ENCODE measurements at places on chromosomes 7 and 10.

DNA sequence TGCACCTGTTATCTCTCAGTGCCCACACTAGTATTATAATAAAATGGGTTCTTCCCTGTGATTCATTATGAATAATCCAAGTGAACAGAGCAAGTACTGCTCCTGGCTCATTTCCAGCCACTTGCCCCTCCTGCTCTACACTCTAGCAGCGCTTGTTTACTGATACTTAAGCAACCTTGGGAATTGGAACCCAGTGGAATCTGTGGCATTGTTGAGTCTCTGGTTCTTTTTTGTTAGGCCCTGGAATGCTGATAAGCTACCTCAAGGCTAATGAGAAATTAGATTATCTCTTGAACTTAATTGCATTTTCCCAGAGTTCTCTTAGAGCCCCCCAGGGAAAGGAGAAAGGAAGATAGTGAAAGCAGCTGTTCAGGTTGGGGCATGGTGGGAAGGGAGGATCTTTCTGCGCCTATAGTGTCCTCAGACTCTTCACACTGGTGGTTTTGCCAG is 34.0 kb downstream of the PRKAR2B start:
- peak; percentile 13 for DNase-seq

DNA sequence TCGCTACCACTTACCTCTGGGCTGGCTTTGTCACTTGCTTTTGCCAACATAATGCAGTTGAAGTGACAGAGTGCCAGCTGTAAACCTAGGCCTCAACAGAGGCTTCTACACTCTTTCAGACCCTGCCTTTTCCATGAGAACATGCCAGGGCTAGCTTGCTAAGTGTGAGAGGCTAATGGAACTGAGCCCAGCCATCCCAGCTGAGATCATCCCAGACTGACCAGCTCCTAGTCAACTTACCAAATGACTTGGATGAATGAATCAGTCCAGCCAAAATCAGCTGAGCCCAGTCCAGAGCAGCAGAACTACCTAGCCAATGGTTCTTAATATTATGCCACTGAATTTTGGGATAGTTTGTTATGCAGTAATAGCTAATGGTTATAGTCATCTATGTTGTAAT is 34.7 kb upstream of the MKLN1 start:
- no peak for DNase-seq

DNA sequence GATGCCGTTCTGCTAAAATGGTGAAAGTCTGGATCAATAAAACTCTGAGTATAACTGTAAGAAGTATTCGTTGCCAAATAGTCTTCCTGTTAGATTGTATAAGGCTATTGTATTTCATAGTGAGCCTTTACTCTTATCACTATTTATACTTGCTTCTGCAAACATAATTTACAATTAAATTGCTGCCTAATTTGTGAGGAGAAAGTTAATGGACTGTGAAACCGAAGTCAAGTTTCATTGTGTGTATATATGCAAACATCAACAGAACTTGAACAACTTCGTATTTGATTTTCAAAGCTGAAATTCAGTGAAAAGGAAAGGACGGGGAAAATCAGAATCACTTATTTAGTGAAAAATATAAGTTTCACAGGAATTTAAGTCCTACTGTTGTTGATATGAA is 135.9 kb upstream of the CCDC6 start:
- DNase-seq, result no peak

- DNase-seq, result no peak
Observed at GRCh38 chr7:98249106-98249505, 2.9 kb downstream of the TECPR1 start.

DNA sequence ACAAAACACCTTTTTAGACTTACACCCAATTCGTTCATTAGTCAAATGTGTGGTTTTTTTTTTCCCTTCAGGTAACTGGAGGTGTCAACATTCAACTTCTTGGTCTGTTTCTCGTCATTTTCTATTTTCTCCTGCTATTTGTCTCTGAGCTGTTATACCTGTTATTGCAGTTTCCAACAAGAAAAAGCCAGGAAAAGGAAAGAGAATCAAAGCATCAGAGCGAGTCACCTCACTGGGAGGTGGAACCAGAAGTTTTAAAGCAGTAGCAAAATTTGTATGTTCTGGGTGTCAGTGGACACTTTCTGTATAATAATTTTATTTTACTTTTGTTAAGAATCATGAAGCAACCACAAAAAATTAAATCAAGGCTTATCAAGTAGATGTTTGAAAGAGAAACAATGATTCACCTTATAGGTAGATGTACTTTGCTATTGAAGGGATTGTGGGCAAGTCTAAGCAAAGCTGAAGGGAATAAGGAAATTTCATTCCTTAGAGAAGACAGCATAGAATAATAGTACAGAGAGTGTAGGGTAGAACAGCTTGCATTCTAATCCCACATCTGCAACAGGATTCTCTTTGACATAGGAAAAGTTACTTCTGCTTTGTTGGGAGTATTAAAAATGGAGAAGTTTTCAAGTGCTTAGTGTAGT is 675.8 kb downstream of the PCDH15 start:
- no peak for DNase-seq

GRCh38 chr7:104951546-104951945 is 62.5 kb upstream of the KMT2E start:
- DNase-seq, result no peak

- DNase-seq, result no peak
Observed at GRCh38 chr10:44731283-44731682, 179.9 kb upstream of the TMEM72 start.

GRCh38 chr10:126336801-126337200 is 51.5 kb downstream of the ADAM12 start:
- DNase-seq, result no peak

DNA sequence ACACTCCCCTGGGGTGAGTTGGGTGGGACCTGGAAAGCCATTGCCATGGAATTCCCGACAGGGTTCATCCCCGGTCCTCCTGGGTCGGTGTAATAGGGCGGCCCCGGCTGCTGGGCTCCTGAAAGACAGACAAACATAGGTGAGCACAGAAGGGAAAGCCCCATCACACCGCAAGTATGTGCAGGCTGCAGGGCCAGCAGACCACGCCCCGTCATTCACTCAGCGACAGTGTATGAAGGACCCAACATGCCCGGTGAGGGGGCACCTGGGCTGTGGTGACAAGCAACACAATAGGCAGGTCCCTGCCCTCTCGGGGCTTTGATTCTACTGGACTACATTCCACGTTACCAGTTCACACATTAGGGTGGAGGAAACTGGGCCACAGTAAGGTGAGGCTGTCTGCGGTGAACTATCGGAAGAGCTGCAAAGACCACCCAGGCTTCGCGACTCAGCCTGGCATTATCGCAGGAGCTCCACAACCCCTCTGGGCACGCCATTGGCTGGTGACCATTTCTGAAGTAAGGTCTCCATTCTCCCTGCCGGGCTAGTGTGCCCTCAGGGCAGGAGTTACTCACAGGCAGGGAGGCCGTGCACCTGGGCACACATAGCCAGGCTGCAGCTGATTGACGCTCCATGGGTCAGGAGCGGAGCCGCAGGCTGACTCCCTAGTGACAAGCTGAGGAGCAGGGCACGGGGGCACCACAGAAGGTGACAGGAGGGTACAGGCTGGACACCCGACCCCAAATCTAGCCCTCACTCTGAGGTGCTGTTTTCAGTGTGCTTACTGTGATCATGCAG is 99.2 kb downstream of the VOPP1 start:
- no peak for DNase-seq

DNA sequence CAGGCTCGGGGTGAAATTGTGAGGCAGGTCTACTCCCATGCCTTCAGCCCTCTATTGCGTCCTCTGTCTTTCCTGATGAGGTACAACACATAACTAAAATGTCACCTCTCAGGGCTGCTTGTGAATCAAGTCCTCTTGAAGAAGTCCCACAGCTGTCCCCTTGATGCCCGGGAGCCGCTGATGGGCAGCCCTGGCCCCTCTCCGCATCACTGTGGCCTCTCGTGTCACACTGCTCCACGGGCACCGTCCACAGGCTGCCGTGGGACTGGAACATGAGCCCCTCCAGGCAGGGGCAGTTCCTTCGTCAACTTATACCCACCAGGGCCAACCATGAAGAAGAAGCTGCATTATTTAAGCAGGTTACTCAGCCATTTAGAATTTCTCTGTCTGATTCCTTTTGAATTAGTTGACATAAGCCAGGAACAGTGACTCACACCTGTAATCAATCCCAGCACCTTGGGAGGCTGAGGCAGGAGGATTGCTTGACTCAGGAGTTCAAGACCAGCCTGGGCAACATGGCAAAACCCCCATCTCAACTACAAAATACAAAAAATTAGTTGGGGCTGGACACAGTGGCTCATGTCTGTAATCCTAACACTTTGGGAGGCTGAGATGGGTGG is 58.5 kb upstream of the UBE3C start:
- DNase-seq, result no peak

GRCh38 chr7:2076649-2077064 is 156.1 kb downstream of the MAD1L1 start:
- DNase-seq, result no peak

GRCh38 chr7:26861050-26861449 is 3.3 kb downstream of the SKAP2 start:
- no peak for DNase-seq

- peak; percentile 76 for DNase-seq
Observed at GRCh38 chr7:23261843-23262452, 15.4 kb downstream of the GPNMB start.

DNA sequence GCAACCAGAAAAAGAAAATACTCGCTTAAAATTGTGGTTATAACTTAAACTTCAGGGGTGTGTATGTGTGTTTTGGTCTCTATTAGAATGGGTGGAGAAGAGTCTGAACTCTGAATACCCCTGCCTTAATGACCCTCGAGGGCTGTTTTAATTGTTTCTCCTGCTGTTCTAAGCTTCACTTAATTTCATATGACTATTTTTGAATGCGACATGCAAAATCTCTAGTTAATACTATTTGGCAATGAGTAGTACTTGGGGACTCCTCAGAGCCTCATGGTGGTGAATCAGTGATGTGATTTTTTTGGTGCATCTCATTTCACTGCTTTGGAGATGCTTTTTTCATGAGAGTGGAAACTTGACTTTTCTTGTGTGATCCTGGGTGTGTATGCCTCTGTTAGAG is 178.6 kb downstream of the CDK14 start:
- DNase-seq, result no peak

- DNase-seq, result no peak
Observed at GRCh38 chr7:151342102-151342646, 562 bp downstream of the NUB1 start.
